ENCODE measurements at places on chromosomes 2 and 18.

- DNase-seq: no peak
These were observed 34.1 kb downstream of the TRABD2A start for GRCh38 chr2:84846741-84847142.

DNA sequence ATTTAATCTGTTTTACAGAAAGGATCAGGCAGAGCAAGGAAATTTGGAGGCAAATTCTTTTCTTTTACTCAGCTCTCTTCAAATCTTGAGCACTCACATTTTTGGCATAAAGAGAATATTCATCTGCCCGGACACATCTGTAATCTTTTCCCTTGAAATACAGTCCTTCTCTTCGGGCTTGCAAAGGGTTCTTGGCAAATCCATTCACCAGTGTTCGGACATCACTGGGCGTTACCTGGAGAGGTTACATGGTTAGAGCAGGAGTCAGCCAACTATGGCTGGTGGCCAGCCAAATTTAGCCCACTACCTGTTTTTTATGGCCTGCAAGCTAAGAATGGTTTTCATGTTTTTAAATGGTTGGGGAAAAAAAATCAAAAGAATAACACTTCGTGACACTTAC is 2.1 kb downstream of the PFN4 start:
- DNase-seq: no peak

DNA sequence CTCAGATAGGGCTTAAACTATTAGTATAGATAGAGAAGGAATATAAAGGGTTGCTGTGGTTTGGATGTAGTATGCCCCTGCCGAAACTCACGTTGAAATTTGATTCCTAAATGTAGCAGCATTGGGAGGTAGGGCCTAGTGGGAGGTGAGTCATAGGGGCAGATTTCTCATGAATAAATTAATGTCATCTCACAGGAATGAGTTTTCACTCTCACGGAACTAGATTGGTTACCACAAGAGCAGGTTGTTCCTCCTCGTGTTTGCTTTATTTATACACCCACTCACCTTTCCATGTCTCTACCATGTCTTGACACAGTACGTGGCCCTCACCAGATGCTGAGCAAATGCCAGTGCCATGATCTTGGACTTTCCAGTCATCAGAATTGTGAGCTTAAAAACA is 218.2 kb downstream of the RBM43 start:
- DNase-seq: no peak

GRCh38 chr2:151796774-151797173 is 31.4 kb downstream of the ARL5A start:
- no peak for DNase-seq

- DNase-seq: no peak
These were observed 119.0 kb upstream of the ZBTB14 start for GRCh38 chr18:5414546-5414945.

GRCh38 chr2:52127527-52127926 is 1095.6 kb upstream of the NRXN1 start:
- DNase-seq: no peak
